Endothelial cell of umbilical vein (primary cell): ENCODE measurements at places on chromosomes 4 and X. TPM values are rescaled to one million over a fixed set of nuclear protein-coding genes. Genes with fewer than 3 reads are reported as not detected.

- DNase-seq: peak; percentile 68
These were observed 96.8 kb upstream of the FAT1 start for GRCh38 chr4:186820391-186820891.

GRCh38 chr4:162349395-162349794, 185.6 kb upstream of the FSTL5 start:
- no peak for DNase-seq

GRCh38 chrX:40987413-40987812, 97.8 kb upstream of the USP9X start:
- DNase-seq: no peak

Gene PCDH18
- 1.4 and 1.5 TPM in 2 replicates for total RNA-seq

DNA sequence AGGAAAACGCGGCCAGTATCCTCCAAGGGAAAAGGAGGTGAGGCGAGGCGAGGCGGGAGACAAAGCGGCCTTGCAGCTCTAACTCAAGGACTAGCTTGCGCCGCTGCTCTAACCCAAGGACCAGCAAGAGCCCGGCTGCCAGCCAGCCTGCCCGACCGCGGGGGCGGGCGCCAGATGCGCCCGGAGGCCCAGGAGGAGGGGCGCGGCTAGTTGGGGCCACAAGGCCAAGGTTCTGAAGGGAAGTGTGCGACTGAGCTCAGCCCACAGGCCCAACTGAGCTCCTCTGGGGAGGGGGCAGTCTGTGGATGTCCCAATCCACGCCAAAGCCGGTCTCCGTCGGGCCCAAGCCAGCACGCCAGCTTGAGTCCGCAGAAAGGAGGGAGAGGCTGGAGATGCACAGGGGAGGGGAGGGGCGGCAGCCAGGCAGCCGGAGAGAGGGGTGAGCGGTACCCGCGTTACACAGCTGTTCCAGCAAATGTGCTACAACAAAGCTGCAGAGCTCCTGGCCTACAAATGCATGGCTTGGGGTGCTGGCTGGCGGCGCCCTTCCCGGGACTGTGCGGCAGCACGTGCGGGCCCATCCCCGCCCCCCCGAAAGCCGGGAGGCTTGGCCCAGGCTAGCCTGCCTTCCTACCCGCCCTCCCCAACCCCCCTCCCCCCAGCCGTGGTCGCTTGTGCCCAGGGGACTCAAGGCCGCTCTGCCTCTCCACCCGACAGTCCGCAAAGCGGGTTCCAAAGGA, 637 bp downstream of the AMER1 start:
- peak; percentile 41 for DNase-seq

GRCh38 chrX:125093852-125094251, 225.8 kb upstream of the TEX13C start:
- no peak for DNase-seq

DNA sequence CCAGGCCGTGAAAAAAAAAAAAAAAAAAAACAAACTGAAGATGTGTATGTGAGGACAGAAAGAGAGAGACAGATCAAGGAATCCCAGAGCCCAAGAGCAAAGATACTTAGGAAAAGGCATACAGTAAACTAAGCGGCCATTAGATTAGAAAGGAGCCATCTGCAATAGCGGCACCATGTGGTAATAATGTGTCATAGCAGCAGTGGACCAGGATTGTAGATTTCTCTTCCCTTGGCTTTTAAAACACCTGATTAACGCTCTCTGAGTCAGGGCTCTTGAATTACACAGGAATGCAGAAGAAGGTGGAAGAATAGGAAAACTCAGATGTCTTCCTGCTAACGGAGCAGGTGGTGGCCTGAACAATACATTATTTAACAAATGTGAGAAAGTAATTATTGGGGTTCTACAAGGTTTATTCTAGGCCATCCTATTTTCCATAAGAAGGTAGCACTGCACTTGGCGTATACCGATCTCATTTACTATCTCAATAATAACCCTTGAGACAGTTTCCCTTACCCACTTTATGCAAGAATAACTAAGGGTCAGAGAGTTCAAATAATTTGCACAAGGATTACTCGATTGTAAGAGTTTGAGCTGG, 182.7 kb downstream of the KCNIP4 start:
- peak; percentile 75 for DNase-seq

Gene IL2
- total RNA-seq: not detected in 2 replicates

Gene SLC25A4
- 13.7 and 13.9 TPM in 2 replicates for total RNA-seq

DNA sequence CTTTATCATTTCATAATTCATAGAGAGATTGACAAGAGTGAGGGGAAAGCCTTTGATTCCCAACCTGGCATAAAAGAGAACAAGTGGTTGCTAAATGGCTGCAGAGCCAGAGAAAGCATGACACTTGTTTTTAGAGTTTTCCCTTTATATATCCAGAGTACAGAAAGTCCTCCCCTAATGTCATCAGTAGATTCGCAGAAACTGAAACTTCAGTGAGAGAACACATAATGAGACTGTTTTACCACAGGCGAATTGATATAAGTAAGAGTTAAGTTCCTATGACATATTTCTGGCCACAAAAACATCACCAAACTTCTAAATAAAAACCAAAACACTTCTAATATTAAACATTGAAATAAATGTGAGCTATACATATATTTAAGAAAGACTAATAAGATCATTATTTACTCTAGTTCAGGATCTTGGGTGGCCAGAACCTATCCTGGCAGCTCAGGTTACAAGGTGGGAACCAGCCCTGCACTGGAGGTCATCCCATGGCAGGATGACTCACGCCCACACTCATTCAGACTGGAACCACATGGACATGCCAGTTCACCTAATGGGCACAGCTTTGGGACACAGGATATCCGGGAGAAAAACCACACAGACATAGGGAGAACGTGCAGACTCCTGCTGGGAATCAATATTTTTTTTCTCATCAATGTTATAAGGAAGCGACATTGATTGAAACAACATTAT, 35.5 kb downstream of the NWD2 start:
- DNase-seq: no peak

Gene ART3
- not detected in 2 replicates for total RNA-seq

DNA sequence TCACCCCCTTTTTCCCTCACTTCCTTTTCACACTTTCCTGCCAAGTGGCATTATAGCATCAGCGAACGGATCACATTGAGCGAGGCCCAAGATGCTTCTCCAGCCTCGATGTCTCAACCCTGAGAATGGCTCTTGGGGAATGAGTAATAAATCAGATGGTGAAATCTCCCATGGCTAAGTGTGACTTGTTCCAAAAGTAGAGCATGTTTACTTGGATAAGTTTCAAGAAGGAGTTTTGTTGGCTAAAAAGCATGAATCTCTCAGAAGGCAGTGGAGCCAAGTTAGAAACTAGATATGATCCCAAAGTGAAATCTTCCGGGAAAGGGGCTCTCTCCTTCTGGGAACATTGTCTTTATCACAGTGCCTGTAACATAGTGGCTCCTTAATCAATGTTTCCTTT, 316.3 kb downstream of the CAMK2D start:
- peak; percentile 83 for DNase-seq

- DNase-seq: peak; percentile 60
These were observed 47.7 kb downstream of the PDGFRA start for GRCh38 chr4:54276641-54277430.

GRCh38 chrX:86154553-86154952, 6.3 kb downstream of the DACH2 start:
- DNase-seq: no peak

GRCh38 chr4:143575331-143575730, 61.8 kb downstream of the SMARCA5 start:
- no peak for DNase-seq

DNA sequence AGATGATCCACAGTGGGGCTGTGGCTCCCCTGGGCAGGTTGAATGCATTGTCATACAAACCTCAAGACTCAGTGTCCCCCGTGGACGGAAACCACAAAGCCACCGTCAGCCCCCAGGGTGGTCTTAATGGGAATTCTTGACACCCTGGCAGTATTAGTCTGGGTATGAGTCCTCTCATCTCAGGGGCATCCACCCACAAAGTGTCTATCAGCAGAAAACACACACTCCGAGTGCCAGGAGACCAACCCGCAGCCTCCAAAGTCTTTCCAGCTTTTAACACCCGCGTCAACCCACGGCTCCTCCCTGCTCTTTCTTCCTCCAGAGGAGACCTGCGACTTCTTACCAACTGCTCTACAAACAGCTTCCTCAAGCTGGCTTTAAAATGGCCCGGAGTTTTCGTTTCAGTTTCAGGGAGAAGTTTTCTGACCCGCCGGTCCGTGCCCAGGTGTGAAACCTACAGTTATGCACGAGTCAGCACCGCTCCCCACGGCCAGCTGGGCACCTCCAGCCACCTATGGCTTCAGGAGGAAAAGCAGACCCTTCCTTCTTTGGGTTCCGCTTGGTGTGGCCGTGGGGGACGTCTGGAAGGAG, 14.4 kb upstream of the ASMTL start:
- DNase-seq: no peak

Gene TBC1D8B
- 3.9 and 6.6 TPM in 2 replicates for total RNA-seq

Gene RPA4
- 2.1 and 2.3 TPM in 2 replicates for total RNA-seq

DNA sequence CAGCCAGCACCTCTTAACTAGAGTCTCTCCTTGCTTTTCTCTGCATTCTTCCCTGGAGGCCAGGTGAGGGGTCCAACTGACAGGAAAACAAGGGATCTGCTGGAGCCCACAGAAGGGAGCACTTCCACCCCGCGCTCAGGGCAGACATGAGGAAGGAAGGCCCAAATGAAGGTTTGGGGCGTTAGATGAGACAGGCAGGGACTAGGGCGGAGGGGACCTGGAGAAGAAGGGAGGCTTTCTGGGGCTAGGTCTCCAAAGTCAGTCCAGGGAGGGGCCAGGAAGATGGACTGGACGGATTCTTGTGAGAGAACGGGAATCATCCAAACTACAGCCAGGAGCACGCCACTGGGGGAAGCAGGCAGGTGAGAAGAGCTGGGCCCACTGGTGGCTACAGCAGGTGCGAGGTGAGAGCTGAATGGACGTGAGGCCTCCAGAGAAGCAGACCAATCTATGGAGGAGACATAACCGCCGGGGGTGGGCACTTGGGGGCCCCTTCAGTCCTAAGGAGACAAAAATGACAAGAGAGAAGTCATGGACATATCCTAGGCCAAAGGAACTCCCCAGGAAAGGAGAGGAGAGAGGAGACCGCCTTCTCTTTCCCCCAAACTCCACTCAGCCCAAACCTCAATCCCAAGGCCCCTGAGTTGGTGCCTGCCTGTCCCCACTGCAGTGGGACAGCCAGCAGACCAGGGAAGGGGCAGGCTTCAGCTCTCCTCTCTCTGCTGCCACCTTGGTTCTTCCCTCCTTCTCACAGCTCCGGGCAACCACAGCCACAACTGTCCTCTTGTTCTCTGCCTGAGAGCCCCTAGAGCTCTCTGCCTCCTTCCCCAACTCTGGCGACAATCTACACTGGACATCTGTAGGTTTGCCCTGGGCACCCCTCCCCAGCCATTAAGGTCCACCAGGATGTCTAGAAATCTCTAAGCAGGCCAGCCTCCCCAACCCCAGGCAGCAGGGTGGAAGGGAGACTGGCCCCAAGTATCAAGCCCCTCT, 7.0 kb downstream of the APLN start:
- no peak for DNase-seq

Gene FRMD7
- total RNA-seq: not detected in 2 replicates

DNA sequence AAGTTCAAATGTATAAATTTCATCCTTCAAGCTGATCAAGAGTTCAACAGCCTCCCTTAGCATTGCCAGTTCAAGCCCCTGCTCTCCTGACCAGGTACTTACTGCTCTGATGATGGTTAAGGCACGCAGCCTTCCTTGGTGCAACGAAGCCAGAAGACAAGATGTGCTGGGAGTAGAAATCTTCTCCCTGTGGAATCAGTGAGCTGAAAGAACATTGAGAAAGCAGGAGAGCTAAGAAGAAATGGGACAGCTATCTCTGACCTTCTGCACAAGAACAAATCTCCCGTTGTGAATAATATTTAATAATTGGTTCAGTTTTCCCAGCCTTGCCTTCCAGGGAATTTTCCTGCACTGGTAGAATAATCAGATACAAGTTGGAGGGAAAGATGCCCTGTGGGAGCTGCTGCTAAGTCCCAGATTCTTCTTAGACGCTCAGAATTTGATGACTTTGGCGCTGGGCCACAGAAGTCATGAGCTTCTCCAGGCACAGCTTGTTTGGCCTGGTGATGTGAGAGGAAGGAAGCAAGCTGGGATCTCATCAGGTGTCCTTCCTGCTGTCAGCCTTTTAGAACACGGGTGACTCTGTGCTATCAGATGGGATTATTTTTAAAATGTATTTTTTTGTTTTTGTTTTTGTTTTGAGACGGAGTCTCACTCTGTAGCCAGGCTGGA, 77.8 kb downstream of the CD38 start:
- DNase-seq: no peak

DNA sequence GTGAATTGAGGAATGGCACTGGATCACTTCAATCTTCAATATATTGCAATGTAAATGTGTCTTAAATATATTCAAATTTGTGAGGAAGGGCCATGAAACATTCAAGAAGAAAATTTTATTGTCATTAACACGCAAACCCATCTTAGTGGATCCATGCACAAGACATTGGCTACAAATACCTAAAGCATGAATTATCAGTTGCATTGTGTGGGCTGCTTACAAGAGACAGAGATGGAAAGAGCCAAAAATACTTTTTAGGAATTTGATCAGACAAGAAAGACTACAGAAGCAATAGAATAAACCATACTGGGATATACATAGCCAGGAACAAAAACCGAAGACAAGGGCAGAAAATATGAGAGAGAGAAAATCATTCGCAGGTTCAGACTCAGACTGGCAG, 616.2 kb upstream of the GRIA3 start:
- DNase-seq: no peak

DNA sequence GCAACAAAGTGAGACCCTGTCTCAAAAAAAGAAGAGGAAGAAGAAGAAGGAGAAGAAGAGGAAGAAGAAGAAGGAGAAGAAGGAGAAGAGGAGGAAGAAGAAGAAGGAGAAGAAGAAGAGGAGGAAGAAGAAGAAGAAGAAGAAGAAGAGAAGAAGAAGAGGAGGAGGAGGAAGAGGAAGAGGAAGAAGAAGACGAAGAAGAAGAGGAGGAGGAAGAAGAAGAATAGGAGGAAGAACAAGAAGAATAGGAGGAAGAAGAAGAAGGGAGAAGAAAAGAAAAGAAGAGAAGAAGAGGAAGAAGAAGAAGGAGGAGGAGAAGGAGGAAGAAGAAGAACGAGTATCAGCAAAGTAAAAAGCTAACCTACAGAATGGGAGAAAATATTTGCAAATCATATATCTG, 33.3 kb upstream of the LONRF3 start:
- no peak for DNase-seq

- peak; percentile 86 for DNase-seq
These were observed 570.4 kb upstream of the DIPK2B start for GRCh38 chrX:45771114-45771513.

Gene NLRP2B
- total RNA-seq: not detected in 2 replicates

- DNase-seq: peak; percentile 66
These were observed 33.8 kb downstream of the CEP44 start for GRCh38 chr4:174317531-174317930.

DNA sequence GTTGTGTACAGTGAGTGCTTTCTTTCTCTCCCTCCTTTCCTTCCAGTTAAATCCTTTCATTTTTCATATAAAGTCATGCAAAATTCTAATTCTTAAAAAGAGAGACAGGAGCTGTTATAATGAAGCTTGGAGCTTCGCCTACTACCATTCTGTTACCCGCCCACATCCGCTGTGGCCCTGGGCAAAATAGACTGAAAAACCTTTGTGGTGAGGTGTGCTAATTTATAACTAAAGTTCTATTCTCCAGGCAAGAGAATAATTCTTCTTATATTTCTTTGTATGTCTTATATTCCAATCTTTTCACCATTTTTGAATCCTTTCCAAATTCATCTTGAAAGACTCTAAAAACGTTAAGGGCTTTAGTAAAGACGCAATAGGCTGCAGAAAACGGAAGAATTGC, 7.0 kb downstream of the QRFPR start:
- no peak for DNase-seq

- DNase-seq: no peak
These were observed 5.2 kb upstream of the PDE6B start for GRCh38 chr4:620201-620600.

Gene PROM1
- total RNA-seq: 1.7 TPM in 1 of 2 replicates, not detected in the other
